Spinal cord (tissue), 10 donors: ENCODE measurements at places on chromosomes 6 and 20. TPM values are rescaled to one million over a fixed set of nuclear protein-coding genes. Genes with fewer than 3 reads are reported as not detected.

SLC44A4 gene
- 0.20 TPM for total RNA-seq

DACT2 gene
- 11.7 TPM for total RNA-seq

ZNF311 gene
- total RNA-seq = 5.6 TPM

DNA sequence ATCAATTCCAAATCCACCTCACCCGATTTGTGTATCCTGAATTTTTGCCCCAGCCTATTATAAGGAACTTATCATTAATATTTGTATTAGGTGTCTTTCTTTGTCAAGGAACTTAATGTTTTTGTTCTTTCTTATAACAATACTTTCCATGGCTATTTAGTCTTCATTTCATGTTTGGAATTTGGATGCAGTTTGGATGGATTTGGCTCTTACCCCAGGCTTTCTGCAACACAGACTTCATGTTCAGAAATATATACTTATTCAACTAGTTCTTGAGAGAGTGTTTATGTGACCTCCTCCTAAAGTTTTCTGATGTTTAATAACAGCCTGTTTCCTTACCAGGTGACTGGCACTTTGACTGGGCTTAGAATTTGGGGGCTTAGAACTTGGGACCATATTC is 35.9 kb upstream of the TOX2 start:
- no peaks in the 10 kb centered on the region for H3K36me3 ChIP-seq
- H3K27ac ChIP-seq = no peak overlapping the region
- no peak overlapping the region for H3K4me3 ChIP-seq
- H3K4me1 ChIP-seq = no peaks in the 10 kb centered on the region

- no peak overlapping the region for H3K4me3 ChIP-seq
- no peak for DNase-seq
- H3K36me3 ChIP-seq = no peaks in the 10 kb centered on the region
- H3K27me3 ChIP-seq = no peaks in the 10 kb centered on the region
- H3K4me1 ChIP-seq = no peaks in the 10 kb centered on the region
- no peak overlapping the region for H3K27ac ChIP-seq
Measured at GRCh38 chr6:145529582-145529981, 205.7 kb downstream of the EPM2A start.

DNA sequence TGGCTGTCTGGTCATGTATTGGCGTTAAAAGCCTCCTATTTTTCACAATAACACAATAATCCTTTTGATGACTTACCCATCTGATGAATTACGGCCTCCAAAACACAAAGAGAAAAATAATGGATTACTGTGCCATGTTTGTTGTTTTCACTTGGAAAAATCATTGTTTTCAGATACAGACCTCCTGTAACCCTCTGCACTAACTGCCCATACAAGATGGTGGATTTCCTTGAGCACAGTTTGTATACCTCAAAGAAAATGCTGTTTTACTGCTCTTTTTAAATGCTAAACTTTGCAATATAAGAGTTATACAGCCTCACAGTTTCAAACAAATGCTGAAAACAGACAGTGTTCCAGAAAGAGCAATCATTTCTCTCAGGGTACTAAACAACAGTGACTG is 61.0 kb downstream of the SMLR1 start:
- H3K4me1 ChIP-seq = no peaks in the 10 kb centered on the region
- no peaks in the 10 kb centered on the region for H3K36me3 ChIP-seq
- DNase-seq = no peak
